ENCODE measurements at places on chromosomes 12 and 14. TPM values are rescaled to one million over a fixed set of nuclear protein-coding genes. Genes with fewer than 3 reads are reported as not detected.

ZC2HC1C gene
- 0.40 TPM for total RNA-seq

SLC17A8 gene
- not detected for total RNA-seq

NAV3 gene
- total RNA-seq, result not detected

SERPINA9 gene
- not detected for total RNA-seq

KCNH3 gene
- total RNA-seq, result 10.2 TPM

Measured in activated naive CD8-positive, alpha-beta T cell treated with anti-CD3 and anti-CD28 coated beads for 36 hours (primary cell).